ENCODE measurements at places on chromosomes 6 and 20.
A peak's percentile ranks its signal among the peaks of the same experiment; 100 is the strongest.

DNA sequence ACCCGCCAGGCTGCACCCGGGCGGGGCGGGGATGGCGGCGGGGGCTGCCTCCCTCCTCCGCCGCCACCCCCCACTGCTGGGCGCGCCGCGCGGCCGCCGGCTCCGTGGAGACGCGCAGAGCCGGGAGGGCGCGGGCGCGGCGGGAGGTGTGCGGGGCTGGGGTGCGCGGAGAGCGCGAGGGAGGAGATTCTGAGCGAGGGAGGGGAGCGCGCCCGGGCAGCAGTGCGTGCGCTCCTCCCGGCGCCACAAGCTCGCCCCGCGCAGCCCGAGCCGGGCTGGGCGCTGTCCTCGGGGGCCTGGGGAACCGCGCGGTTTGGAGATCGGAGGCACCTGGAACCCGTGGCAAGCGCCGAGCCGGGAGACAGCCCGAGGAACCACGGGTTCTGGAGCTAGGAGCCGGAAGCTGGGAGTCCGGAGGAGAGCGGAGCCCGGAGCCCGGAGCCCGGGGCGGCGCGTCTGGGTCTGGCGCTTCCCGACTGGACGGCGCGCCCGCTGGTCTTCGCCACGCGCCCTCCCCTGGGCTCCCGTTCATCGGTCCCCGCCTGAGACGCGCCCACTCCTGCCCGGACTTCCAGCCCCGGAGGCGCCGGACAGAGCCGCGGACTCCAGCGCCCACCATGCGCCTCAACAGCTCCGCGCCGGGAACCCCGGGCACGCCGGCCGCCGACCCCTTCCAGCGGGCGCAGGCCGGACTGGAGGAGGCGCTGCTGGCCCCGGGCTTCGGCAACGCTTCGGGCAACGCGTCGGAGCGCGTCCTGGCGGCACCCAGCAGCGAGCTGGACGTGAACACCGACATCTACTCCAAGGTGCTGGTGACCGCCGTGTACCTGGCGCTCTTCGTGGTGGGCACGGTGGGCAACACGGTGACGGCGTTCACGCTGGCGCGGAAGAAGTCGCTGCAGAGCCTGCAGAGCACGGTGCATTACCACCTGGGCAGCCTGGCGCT lies at the start of gene NTSR1:
TSS of gene NTSR1 (plus strand) at position 246 of the 946 bp plus-strand sequence. CDS start at position 618, 372 bp downstream.
- no peak for DNase-seq

DNA sequence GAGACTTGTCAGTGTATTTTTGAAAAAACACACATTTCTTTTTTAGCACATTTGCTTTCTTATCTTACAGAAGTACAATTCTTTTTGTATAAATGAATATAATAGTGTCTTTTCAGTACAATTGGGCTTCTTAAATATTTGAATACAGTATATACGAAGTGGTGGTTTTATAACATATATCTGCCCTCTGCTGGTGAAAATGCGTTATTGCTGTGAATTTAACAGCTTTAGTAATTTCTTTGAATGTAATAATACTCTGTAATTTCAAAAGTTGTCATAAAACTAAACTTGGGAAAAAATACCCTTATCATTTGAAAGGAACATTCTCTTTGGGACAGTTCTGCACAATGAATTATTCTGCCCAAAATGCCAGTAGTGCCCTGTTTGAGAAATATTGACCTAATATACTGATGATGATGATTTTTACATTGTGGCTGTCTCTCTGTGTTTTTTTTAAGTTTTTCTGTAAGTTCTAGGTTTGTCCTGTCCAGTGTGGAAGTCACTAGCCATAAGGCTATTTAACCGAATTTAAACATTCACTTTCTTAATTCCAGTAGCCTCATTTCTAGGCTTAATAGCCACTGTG lies 19.0 kb downstream of the SMAP1 start:
- no peak for DNase-seq

GRCh38 chr6:5662797-5663196 lies 343.9 kb downstream of the NRN1 start:
- no peak for DNase-seq

DNA sequence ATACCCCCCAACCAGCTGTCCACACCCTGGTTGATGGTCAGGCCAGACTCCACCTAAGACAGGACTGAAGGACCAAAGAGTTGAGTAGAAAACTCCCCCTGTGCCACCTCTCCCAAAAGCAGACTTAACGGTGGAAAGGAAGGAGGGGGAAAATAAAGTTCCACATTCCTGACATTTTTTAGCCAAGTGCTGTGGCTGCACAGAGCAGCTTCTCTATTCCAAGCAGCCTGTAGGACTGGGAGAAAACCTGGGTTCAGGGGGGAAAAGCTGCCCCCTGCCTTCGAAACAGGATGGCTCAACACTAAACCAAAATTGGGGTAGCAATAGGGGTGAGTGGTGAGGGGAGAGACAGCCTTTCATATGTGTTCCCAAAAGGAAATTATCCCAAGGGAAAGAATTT lies 3.6 kb downstream of the TRAM2 start:
- DNase-seq, result no peak

- DNase-seq, result no peak
Measured at GRCh38 chr6:105626295-105627158, 223.6 kb upstream of the PREP start.

DNA sequence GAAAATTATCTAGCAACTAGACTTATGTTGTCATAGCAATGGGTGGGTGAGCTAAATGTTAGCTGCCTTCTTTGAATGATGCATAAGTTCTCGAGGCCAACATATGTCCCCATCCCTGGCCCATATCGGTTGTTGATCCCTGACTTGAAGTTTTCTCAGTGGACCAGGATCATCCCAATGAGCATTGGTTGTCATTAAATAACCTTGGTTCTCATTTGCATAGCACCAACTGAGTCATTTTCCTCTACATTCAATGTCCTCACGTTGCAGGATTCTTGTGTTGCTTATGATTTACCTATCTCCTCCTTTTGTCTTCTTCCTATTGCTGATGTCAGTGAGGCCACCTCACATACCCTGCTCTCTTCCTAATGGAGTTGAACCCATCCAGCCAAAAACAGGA lies 12.1 kb upstream of the AHCY start:
- DNase-seq, result no peak

- no peak for DNase-seq
Measured at GRCh38 chr20:18663932-18664331, 76.1 kb downstream of the DTD1 start.

DNA sequence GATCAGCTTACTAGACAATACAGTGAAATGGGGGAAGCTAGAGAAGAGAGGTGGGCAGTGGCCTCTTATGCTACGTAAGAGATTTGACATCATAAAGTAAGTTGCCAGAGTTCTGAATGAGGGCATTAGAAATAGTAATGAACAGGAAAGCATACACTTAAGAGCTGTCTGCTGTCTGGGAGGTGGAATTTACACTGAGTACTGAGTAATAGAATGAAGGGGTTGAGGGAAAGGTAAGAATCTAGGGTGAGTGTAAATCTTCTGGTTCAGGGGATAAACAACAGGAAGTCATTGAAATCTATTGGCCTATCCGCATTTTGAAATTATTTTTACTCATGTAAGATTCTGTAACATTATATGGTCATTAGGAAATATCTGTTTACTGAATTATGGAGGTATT lies 35.8 kb downstream of the HLA-DMB start:
- DNase-seq, result no peak

DNA sequence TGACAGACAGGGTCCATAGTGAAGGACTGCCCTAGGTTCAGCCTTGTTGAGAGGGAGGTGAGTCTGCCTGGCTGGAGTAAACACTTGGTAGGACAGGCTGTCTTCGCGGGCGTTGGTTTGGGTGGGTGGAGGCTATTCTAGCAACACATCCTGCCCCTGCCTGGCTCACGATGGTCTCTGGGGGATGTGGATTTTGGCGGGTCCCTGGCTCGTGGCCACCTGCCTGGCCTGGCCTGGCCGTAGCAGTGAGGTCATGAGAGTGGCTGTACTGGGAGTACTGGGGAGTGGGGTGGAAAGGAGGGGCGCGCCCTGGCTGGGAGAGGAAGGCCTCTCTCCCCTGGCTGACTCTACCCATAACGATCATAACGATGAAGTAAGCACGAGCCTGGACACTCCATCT lies 30.2 kb upstream of the MRPS18A start:
- DNase-seq, result no peak

DNA sequence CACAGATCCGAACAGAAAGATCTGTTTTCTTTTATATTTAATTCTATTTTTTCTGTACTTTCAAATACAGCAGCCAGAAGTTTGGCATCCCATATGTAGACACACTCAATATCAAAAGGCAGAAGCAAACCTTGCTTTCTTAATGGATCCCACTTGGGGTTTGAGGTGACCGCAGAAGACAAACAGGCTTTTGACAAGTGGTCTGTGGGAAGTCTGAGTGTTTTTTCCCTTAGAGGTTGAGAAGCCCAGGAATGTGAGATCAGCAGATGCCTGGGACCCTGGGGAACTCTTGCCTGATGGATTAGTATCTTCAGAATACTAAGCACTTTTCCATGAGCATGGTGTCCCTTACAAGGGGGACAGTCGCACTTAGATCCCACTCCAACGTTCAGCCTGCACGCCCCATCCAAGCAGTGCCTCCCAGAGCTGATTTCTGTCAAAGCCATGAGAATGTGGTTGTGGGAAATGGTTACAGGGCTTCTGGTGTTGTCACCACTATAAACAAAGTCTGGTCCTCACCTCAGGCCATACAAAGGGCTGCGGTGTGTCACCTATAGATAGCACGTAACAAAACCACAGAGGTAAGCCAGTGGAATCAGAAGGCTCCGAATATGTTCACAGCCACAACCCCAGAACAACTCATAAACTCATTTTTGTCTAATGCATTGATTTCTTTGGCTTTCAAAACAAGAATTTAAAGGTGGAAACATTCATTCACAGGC lies 12.7 kb downstream of the IL17F start:
- peak; percentile 53 for DNase-seq

- no peak for DNase-seq
Measured at GRCh38 chr20:25574411-25574810, 10.9 kb downstream of the NINL start.

DNA sequence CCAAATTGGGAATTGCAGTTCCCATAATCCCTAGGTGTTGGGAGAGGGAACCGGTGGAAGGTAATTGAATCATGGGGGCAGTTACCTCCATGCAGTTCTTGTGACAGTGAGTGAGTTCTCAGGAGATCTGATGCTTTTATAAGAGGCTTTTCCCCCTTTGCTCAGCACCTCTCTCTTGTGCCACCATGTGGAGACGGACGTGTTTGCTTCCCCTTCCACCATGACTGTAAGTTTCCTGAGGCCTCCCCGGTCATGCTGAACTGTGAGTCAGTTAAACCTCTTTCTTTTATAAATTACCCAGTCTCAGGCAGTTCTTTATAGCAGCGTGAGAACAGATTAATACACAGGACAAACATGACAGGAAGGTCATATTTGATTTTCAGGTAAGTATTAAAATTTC lies 25.3 kb upstream of the HECA start:
- peak; percentile 72 for DNase-seq

DNA sequence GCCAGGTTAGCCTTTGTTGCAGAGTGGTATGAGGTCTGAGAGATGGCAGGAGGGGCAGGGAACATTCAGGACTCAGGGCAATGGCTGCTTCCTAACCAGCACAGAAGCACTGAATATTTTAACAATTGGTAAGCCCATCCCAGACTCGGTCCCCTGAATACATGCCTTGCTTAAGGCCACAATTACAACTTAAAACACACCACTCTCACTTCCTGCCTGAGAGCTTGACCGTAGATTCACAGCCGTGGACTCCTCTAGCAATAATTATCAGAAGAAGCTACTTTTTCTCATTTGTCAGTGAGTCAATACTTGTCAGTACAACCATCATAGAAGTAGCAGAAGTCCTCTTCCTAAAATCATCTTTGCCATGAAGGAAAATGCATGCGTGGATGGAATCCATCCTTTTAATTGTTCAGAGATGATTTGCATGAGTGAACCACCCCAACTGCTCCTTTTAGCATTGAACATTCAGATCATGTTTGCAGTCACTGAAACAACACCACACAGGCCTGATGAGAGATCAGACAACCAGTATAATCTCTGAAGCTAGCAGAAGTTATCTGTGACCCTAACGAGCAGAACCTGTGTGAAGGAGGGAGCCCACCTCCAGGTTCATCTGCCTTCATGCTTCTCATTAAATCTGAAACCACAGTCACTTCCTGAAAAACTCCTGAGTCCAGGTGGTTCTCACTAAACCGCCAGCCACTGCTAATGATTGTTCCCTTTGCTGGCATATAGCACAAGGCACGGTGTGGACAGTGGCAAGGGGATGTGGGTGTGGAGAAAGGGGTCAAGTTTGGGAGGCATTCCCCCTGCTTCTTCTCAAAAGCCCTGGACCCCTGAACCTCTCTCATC lies 333.9 kb upstream of the CNR1 start:
- no peak for DNase-seq

- no peak for DNase-seq
Measured at GRCh38 chr20:25285856-25286798, 38.2 kb downstream of the PYGB start.

- DNase-seq, result no peak
Measured at GRCh38 chr20:41011551-41012067, 17.0 kb upstream of the TOP1 start.

- no peak for DNase-seq
Measured at GRCh38 chr6:18551228-18551627, 164.1 kb downstream of the RNF144B start.

DNA sequence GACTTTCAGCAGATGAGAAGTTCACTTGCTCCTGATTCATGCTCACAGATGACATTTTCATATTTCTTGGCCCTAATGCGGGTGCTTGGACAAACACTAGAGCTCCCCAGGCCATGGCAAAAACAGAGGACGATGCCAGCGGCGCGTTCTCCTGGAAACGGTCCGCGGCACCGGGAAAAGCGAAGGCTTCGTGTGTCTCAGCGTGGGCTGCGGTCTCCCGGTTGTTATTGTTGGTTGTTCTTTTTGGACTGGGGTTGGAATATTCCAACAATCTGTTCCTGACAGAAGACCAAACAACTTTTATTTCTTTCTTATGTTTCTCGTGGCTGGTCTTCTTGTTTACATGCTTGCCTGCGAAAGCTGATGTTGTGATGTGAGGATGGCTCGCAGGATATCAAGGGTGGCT lies 46.8 kb upstream of the NEDD9 start:
- DNase-seq, result no peak

Data from activated CD4-positive, alpha-beta memory T cell treated with anti-CD3 and anti-CD28 coated beads for 36 hours (primary cell).